ENCODE measurements at places on chromosomes 12 and 14.

GRCh38 chr14:87529081-87529480 lies 463.9 kb downstream of the GALC start:
- no peaks in the 10 kb centered on the region for H3K4me1 ChIP-seq
- no peak for DNase-seq
- no peak overlapping the region for H3K27ac ChIP-seq

- H3K4me1 ChIP-seq, result peaks cover 61% of the 10 kb centered on the region
- no peak for DNase-seq
- H3K27ac ChIP-seq, result peak overlapping the region; percentile 89
- peak overlapping the region; percentile 19 for H3K4me3 ChIP-seq
- H3K36me3 ChIP-seq, result peaks cover 2% of the 10 kb centered on the region
Observed at GRCh38 chr12:50621399-50622300, 116.9 kb downstream of the DIP2B start.

- peaks cover 25% of the 10 kb centered on the region for H3K4me1 ChIP-seq
- no peaks in the 10 kb centered on the region for H3K36me3 ChIP-seq
- peaks cover 10% of the 10 kb centered on the region for H3K27me3 ChIP-seq
- H3K27ac ChIP-seq, result peak overlapping the region; percentile 30
Observed at GRCh38 chr14:49972823-49973222, 79.9 kb downstream of the ARF6 start.

- H3K4me3 ChIP-seq, result no peak overlapping the region
- no peak overlapping the region for H3K27ac ChIP-seq
- H3K36me3 ChIP-seq, result peaks cover 12% of the 10 kb centered on the region
- DNase-seq, result no peak
- peaks cover 13% of the 10 kb centered on the region for H3K27me3 ChIP-seq
Observed at GRCh38 chr14:104393898-104394381, 185.6 kb upstream of the C14orf180 start.

DNA sequence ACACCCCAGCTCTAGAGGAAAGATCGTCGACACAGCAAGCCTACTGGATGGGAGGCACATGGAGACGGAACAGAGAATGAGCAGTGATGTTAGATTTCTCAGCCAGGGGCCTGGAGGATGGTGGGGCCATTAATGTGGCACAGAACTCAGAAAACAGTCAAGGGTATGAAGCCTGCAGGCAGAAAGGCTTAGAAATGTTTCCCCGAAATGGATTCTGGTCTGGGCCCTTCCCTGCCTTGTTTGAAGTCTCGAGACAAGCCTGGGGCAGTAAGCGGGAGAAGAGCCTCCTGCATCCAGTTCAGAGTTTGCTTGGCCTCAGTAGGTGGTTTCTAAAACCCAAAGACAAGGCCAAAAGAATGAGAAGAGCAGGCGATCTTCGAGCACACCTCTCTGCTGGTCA lies 158.4 kb downstream of the NTF3 start:
- peaks cover 27% of the 10 kb centered on the region for H3K4me1 ChIP-seq
- H3K27me3 ChIP-seq, result no peaks in the 10 kb centered on the region
- H3K4me3 ChIP-seq, result no peak overlapping the region
- no peak overlapping the region for H3K27ac ChIP-seq
- H3K36me3 ChIP-seq, result no peaks in the 10 kb centered on the region

DNA sequence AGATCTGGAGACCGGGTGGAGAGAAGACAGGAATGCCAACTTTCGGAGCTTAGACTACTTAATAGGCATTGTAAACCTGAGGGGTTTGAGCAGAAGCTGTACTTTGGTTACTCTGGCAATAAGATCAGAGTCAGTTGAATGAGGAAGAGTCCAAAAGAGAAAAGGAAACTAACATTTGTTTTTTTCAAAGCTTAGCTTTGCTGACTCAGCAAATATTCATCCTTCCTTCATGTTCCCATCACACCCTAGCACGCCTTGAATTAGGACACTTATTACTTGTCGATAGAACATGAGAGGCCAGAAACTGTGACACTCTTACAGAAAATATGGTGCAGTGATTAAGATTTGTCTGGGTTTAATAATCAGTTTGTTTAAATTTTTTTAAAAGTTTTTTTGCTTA lies 266.9 kb upstream of the ATP2B1 start:
- no peaks in the 10 kb centered on the region for H3K36me3 ChIP-seq
- DNase-seq, result no peak
- no peak overlapping the region for H3K27ac ChIP-seq
- H3K4me3 ChIP-seq, result no peak overlapping the region

- H3K4me1 ChIP-seq, result peaks cover 47% of the 10 kb centered on the region
- H3K4me3 ChIP-seq, result no peak overlapping the region
- peaks cover 10% of the 10 kb centered on the region for H3K36me3 ChIP-seq
- H3K27me3 ChIP-seq, result peaks cover 4% of the 10 kb centered on the region
Observed at GRCh38 chr14:68951800-68952530, 27.1 kb downstream of the ACTN1 start.

GRCh38 chr14:94867946-94868771 lies 98.2 kb upstream of the GSC start:
- H3K27ac ChIP-seq, result no peak overlapping the region
- no peak for DNase-seq
- peaks cover 5% of the 10 kb centered on the region for H3K27me3 ChIP-seq
- no peak overlapping the region for H3K4me3 ChIP-seq

DNA sequence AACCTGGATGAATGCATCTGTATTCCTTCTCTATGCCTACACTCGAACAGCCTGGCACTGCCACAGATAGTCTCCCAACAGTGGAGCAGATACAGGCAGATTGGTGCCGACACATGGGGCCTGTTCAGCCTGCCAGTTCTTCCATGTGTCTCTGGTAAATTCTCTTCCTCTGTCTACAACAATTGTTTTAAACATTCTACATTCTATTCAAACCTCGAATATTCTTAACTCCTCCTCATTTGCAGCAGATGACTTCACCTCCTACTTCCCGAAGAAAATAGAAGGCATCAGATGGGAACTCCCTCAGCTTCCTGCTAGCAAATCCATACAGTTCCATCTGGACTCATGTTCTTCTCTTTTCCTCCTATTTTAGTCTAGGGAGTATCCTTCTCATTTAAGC lies 43.1 kb upstream of the OTOGL start:
- H3K27ac ChIP-seq, result no peak overlapping the region
- H3K4me3 ChIP-seq, result no peak overlapping the region
- H3K36me3 ChIP-seq, result no peaks in the 10 kb centered on the region
- H3K4me1 ChIP-seq, result no peaks in the 10 kb centered on the region

DNA sequence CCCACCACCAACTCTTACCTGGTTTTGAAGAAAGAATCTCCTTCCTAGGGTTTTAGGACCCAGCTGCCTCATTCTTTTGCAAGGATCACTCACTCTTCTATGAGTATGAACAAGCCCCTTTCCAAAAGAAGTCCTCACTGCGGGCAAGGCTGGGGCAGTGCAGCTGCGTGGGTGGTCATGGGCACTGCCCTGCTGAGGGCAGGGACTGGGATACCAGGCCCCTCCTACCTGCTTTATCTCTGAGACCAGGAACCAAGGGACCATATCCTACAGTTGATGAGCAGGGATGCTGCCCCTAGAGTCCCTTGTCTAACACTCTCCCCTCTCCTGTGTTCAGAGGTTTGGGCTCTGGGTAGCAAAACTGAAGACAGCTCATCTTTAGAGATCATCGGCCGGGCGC lies 20.5 kb downstream of the HPD start:
- no peak overlapping the region for H3K27ac ChIP-seq
- H3K4me3 ChIP-seq, result no peak overlapping the region
- no peak for DNase-seq

DNA sequence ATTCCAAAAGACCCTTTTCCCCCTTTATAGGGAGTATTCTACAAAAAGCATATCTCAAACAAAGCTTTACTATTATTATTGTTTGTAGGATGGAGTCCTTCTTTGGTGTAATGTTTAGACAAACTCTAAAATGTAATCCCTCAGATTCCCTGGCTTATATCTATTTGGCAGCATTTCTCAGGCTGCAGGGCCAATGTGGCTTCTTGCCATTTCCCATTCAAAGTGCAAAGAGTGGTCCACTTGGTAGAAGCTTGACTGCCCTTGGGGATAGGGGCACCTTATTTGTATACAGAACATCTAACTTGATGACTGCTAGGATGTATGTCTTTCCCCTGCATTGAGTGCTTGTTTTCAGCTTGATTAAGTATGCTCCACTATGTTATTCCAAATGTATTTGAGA lies 242.7 kb downstream of the PRKD1 start:
- no peaks in the 10 kb centered on the region for H3K4me1 ChIP-seq
- H3K4me3 ChIP-seq, result no peak overlapping the region
- H3K27ac ChIP-seq, result no peak overlapping the region
- no peak for DNase-seq
- peaks cover 4% of the 10 kb centered on the region for H3K27me3 ChIP-seq
